ENCODE measurements at places on chromosomes 6 and 20. TPM values are rescaled to one million over a fixed set of nuclear protein-coding genes. Genes with fewer than 3 reads are reported as not detected.

DNA sequence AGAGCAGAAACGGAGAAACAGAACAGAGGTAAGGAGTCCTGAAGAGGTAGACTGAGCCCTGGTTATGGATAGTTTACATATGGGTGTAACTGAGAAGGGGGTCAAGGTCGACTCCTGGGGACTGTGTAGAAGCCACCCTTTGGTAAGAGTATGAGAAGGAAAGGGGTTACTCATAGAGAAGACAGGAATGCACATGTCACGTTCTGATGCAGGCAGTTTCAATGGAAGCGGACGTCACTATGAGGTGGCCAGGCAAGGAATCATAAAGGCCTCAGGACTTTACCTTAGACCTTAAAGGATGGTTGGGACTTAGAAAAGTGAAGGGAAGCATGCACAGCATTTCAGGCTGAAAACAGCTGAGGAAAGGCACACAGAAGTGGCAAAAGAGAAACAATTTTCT, 25.1 kb downstream of the RGS17 start:
- H3K4me1 ChIP-seq = no peaks in the 10 kb centered on the region
- no peak overlapping the region for H3K27ac ChIP-seq
- no peaks in the 10 kb centered on the region for H3K36me3 ChIP-seq
- H3K27me3 ChIP-seq = no peaks in the 10 kb centered on the region

GRCh38 chr6:133610971-133611370, 277.9 kb upstream of the TCF21 start:
- no peaks in the 10 kb centered on the region for H3K36me3 ChIP-seq
- no peak overlapping the region for H3K4me3 ChIP-seq
- H3K27ac ChIP-seq = no peak overlapping the region
- H3K27me3 ChIP-seq = no peaks in the 10 kb centered on the region

DNA sequence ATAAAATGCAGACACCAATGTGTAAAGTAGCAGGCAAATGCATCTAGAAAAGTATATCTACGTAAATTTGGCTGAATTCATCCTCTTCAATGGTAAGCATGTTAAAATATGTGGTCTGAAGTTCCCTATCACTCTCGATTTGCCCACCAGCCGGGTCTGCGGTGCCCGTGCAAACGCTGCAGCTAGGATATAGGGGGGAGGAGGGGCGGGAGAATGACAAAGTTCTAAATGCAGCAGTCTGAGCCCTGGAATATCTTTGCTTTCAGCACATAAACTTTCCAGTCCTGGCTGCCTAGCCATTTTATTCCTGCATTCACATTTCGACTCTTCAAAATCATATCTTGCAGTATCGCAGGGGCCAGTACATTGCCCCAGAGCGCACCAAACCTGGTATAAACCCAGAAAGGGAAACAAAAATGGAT, 708 bp downstream of the NRN1 start:
- H3K36me3 ChIP-seq = peaks cover 2% of the 10 kb centered on the region
- peak overlapping the region; percentile 32 for H3K4me3 ChIP-seq
- H3K27me3 ChIP-seq = peaks cover 91% of the 10 kb centered on the region
- no peak overlapping the region for H3K27ac ChIP-seq
- DNase-seq = peak; percentile 35
- peaks cover 55% of the 10 kb centered on the region for H3K4me1 ChIP-seq

GRCh38 chr6:43773050-43773979, 3.3 kb downstream of the VEGFA start:
- no peak for DNase-seq
- no peaks in the 10 kb centered on the region for H3K27me3 ChIP-seq
- peaks cover 25% of the 10 kb centered on the region for H3K36me3 ChIP-seq

GRCh38 chr20:17457588-17458190, 73.5 kb downstream of the BFSP1 start:
- no peak overlapping the region for H3K4me3 ChIP-seq
- H3K36me3 ChIP-seq = peaks cover 6% of the 10 kb centered on the region
- H3K27ac ChIP-seq = no peak overlapping the region
- DNase-seq = no peak
- peaks cover 4% of the 10 kb centered on the region for H3K4me1 ChIP-seq
- no peaks in the 10 kb centered on the region for H3K27me3 ChIP-seq

GRCh38 chr20:40435146-40435895, 253.7 kb downstream of the MAFB start:
- no peak overlapping the region for H3K27ac ChIP-seq
- DNase-seq = no peak
- no peaks in the 10 kb centered on the region for H3K4me1 ChIP-seq
- no peak overlapping the region for H3K4me3 ChIP-seq
- H3K27me3 ChIP-seq = peaks cover 4% of the 10 kb centered on the region
- no peaks in the 10 kb centered on the region for H3K36me3 ChIP-seq

DNA sequence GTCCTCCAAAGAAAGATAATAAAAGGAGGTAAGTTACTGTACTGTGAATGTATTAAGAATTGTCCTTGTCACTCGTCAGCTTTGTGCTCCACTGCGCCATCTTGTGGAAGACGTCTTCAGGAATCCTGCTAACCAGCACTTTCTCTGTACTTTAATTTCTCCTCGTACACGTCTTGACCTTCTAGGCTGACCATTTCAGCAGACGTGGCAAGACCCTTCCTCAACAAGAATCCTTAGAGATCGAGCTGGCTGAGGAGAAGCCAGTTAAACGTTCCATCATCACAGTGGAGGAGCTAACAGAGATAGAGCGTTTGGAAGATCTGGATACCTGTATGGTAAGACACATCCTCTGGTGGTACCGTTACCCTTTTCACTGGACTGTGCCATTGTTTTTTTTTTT, 95.5 kb upstream of the SCGN start:
- H3K27me3 ChIP-seq = no peaks in the 10 kb centered on the region
- no peak overlapping the region for H3K4me3 ChIP-seq
- H3K36me3 ChIP-seq = no peaks in the 10 kb centered on the region
- no peaks in the 10 kb centered on the region for H3K4me1 ChIP-seq

DNA sequence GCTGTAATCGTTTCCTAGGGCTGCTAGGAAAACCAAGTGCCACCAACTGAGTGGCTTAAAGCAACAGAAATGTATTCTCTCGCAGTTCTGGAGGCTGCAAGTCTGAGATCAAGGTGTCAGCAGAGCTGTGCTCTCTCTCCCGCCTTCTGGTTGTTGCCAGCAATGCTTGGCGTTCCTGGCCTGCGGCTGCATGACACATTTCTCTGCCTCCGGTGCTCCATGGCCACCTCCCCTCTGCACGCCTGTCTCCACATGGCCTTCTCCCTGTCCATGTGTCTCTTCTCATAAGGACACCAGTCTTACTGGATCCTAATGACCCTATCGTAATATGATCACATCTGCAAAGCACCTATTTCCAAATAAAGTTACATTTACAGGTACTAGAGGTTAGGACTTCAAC, 91.7 kb upstream of the AKAP12 start:
- no peaks in the 10 kb centered on the region for H3K27me3 ChIP-seq
- no peak overlapping the region for H3K4me3 ChIP-seq
- no peak for DNase-seq
- no peaks in the 10 kb centered on the region for H3K36me3 ChIP-seq
- peaks cover 13% of the 10 kb centered on the region for H3K4me1 ChIP-seq

GRCh38 chr6:109454496-109455436, 806 bp downstream of the MICAL1 start:
- H3K4me1 ChIP-seq = peaks cover 43% of the 10 kb centered on the region
- H3K27ac ChIP-seq = peak overlapping the region; percentile 80
- DNase-seq = no peak
- peak overlapping the region; percentile 81 for H3K4me3 ChIP-seq
- no peaks in the 10 kb centered on the region for H3K27me3 ChIP-seq

- no peak overlapping the region for H3K27ac ChIP-seq
- H3K4me1 ChIP-seq = no peaks in the 10 kb centered on the region
- H3K27me3 ChIP-seq = no peaks in the 10 kb centered on the region
- no peaks in the 10 kb centered on the region for H3K36me3 ChIP-seq
Measured at GRCh38 chr6:54097753-54098152, 13.5 kb upstream of the MLIP start.

- no peaks in the 10 kb centered on the region for H3K36me3 ChIP-seq
- H3K4me3 ChIP-seq = no peak overlapping the region
- no peak for DNase-seq
- H3K27me3 ChIP-seq = no peaks in the 10 kb centered on the region
- H3K4me1 ChIP-seq = no peaks in the 10 kb centered on the region
- no peak overlapping the region for H3K27ac ChIP-seq
Measured at GRCh38 chr20:60123652-60124051, 165.4 kb downstream of the CDH26 start.

GRCh38 chr6:4066029-4066755, 12.7 kb downstream of the FAM217A start:
- no peaks in the 10 kb centered on the region for H3K4me1 ChIP-seq
- peaks cover 9% of the 10 kb centered on the region for H3K36me3 ChIP-seq
- DNase-seq = no peak
- H3K4me3 ChIP-seq = no peak overlapping the region
- no peak overlapping the region for H3K27ac ChIP-seq
- no peaks in the 10 kb centered on the region for H3K27me3 ChIP-seq

The IMPG1 gene
- polyA plus RNA-seq = 0.73 TPM

The SMOC2 gene
- polyA plus RNA-seq = 8.3 TPM

The NR2E1 gene
- 0.06 TPM for polyA plus RNA-seq

The PRDM1 gene
- 2.2 TPM for polyA plus RNA-seq
